A673 (cell line): ENCODE measurements at places on chromosomes 3 and 15. TPM values are rescaled to one million over a fixed set of nuclear protein-coding genes. Genes with fewer than 3 reads are reported as not detected.

The GOLGA8T gene
- not detected in 2 replicates for total RNA-seq

The CCK gene
- 18.4 and 19.6 TPM in 2 replicates for total RNA-seq

The CHD2 gene
- 75.7 and 78.0 TPM in 2 replicates for total RNA-seq

The ALDH1A3 gene
- total RNA-seq, result 0.19 and 0.50 TPM in 2 replicates

The RTP1 gene
- not detected in 2 replicates for total RNA-seq

The CYP1A1 gene
- total RNA-seq, result 0.33 and 0.62 TPM in 2 replicates

DNA sequence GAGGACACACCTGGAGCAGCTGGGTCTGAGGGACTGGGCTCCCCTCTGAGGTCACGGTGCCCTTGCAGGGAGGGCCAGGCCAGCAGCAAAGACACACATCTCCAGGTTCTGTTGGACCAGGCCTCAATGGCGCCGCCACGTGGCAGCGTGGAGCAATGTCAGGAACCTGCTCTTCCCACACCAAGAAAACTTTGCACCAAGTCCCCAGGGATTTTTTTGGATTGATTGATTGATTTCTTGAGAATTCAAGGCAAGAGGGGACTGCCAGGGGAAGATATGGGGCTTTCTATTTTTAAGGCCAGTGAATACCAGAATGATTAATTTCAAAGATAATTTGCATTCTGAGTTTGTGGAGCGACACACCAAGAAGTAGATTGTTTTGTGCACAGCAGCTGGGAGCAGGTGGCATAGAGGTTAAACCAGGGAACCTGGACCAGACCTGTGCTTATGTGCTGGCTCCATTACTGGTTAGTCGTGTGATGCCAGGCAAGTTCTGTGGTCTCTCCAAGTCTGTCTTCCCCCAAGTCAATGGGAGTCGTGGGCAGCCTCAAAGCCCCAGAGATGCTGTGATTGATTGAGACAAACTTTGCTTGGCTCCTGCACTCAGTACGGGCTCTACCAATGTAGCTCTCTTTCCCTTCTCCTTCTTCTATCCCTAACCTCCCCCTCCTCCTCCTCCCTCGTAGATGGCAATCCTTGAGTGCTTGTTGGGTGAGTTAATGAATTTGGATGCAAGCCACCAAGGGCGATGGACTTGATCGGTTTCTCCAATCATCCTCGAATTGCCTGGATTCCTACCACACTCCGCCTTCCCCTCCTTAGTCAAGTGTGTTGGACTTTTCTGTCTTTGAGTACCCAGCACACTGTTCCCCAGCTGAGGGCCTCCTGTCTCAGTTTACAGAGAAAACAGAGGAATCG lies 96.2 kb upstream of the TRPM1 start:
- peak; percentile 50 for DNase-seq

DNA sequence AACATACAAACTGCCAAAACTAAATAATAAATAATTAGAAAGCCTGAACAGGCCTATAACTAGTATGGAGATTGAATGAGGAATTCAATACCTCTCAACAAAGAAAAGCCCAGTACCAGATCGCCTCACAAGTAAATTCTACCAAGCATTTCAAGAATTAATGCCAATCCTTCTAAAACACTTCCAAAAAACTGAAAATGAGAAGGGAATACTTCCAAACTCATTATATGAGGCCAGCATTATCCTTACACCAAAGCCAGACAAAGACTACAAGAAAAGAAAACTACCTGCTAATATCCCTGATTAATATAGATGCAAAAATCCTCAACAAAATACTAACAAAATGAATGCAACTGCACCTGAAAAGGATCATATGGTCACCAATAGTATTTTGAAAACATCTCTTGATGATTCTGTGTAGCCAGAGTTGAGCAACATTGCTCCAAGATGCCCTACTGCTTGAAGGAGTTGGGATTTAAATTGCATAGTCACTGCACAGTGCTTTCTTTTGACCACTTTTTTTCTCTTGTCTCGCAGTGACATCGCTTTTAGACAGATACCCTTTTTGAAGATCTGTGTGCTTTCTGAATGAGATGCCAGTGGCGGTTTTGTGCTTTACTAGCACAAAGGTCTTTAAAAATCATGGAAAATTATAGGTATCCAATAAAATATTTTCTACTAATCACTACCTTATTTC lies 487.2 kb upstream of the RASGRP1 start:
- DNase-seq, result no peak

DNA sequence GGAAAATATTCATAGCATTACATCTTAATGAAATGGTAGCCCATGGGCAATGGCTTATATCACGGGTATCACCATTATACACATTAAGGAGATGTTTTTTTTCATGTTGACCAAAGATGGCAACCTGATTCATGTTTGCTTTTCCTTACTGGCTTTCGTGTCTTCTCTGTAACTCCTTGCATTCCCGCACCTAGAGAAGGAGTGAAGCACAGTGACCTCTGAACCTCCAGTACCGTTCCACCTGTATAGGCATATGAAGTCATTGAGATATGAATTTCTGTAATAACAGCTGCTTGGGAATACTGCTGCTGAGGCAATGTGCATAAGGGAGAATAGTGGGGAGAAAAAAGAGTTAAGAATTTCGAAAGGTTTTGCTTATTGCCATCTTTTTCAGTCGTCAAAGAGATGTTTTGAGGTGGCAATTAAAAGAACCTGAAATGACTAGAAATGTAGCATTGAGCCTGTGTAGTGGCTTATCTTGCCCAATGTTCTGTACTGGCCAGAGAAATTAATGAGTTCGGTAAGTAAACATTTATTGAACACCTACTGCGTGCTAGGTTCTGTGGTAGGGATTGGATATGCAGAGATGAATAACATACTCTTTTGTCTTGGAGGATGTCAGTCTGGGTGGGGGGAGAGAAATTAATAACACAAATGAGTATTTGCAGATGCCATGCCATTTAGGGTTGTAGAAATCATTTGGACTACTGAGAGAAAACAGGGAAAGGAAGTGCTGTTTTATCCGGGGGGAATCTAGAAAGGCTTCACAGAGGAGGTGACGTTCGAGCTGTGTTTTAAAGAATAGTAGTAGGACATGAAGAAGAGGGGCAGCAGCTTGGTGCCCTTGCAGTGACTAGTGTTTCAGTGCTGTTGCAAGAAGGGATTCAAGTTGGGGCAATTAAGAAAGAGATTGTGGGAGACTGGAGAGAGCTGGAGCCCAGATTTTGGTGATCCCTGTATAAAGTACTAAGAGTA lies 2.5 kb downstream of the FEM1B start:
- DNase-seq, result no peak

DNA sequence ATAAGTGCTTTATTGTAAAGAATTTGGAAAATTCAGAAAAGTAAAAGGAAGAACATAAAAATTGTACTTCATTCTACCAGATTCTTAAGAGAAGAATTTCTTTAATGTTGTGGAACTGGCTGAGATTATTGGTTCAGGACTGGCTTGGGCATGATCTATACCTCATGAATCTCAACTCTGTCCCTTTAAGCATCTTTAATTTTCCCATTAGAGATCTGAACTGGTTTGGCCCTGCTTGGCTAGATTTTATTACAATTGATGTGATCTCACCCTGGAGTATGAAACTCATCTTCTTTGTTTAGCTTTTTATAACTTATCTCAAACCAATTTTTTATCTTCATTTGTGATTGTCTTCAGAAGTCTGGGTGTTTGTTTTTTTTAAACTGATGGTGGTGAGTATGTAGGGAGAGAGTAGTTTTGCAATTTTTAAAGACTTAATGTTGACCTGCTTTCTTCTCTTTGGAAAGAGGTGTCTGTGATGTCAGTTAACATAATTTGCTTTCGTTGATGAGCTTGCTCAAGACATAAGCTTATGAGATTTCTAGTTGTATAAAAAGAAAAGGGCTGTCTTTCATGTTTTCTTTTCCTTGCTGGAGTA lies 61.9 kb downstream of the ZNF609 start:
- no peak for DNase-seq

DNA sequence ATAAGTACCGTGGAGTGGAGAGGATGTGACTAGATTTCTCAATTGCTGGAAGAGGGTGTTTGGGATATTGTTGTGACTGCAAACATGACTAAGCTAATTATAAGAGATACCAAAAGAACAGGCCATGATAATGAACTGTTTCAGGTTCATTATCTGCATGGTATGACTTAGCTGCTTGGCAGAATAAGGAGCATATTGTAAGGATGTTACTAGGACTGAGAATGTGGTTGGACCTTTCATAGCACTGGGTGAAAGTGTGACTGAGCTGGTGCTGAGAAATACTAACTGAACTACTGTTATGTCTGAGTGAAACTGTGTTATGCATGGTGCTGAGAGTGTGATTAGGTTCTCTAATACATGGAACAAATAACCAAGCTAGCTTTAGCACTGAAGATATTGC lies 11.0 kb downstream of the SCN10A start:
- DNase-seq, result no peak

DNA sequence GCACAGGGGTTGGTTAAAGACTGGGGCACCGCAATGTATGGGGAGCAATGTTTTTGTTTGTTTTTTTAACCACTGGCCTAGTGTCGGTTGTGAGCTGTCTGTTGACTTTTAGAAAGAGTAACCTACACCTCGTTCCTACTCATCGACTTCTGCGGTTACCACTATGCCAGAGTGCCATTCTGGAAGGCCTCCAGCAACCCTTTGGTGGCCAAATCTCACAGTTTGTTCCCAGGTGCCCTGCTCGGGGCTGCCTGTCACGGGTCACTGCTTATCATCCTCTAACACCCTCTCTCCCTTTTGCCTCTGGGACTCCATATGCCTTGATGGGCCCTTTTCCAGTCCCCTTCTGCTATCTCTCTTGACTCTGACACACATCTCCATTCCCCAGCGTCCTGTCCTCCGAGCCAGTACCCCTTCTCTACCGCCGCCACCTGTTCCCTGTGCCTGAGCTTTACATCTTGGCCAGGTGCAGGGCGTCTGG lies 290.4 kb upstream of the C2CD4B start:
- no peak for DNase-seq

DNA sequence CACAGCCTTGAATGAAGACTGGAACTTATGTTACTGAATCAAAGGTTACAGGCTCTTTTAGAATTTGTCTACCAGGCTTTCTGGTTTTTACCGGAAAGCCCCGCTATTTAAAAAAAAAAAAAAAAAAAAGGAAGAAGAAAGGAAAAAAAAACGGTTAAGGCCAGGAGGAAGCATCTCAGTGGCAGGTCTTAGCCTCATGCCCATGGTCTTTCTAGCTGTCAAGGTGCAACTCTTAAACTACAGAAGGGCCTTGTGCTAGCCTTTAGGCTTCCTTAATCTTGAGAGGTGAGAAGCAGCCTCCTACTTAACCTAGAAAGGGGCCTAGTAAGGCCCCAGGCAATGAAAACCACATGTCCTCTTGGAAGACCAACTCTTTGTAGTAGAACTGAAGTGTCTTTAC lies 77.5 kb downstream of the TBC1D5 start:
- DNase-seq, result no peak

- peak; percentile 72 for DNase-seq
Measured at GRCh38 chr3:65833761-65834505, 204.8 kb downstream of the MAGI1 start.

DNA sequence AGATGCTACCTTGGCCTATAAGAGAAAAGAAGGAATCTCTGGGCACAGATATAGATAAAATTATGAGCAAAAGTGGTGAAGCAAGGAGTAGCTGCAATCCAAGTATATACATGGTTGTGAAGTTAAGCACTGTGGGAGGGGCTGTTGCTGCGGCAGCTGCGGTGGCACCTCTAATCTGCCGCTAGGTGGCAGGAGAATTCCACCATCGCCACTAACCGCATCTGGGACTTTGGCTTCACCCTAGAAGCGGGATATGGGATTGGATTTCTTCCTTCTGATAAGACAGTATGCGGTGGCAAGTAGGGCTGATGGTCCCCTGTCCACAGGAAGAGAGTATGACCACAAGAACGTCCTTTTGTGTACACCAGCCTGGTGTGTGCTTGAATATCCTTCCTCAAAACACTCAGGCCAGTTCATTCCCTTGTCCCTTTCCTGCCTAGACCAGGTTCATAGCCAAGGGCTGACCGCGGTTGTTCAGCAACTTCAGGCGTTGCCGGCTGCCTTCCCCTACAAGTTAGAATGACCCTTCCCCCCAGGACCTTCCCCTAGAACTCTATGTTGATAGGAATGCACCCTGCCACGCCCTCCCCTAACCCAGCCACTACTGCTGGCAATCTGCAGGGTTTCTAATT lies 5.1 kb downstream of the MAGEL2 start:
- DNase-seq, result peak; percentile 69

DNA sequence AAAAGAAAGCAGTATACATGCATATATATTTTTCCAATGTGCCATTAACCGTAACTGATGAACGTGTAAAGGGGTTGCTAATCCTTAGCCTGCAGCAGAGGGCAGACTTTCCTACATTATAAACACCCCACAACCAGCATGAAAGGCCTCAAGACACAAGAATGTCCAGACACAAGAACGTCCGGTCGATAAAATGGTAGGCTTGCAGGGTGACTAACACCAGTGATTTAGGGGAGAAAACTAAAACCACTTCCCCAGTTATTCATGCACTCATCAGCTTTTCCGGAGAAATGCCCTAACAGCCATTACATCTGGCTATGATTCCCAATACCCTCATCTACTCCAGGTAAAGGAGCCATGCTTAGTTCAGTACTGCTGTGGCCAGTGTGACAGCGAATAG lies 57.4 kb downstream of the LRTM1 start:
- peak; percentile 11 for DNase-seq

GRCh38 chr3:175606650-175607318 lies 747.6 kb downstream of the NAALADL2 start:
- DNase-seq, result no peak

DNA sequence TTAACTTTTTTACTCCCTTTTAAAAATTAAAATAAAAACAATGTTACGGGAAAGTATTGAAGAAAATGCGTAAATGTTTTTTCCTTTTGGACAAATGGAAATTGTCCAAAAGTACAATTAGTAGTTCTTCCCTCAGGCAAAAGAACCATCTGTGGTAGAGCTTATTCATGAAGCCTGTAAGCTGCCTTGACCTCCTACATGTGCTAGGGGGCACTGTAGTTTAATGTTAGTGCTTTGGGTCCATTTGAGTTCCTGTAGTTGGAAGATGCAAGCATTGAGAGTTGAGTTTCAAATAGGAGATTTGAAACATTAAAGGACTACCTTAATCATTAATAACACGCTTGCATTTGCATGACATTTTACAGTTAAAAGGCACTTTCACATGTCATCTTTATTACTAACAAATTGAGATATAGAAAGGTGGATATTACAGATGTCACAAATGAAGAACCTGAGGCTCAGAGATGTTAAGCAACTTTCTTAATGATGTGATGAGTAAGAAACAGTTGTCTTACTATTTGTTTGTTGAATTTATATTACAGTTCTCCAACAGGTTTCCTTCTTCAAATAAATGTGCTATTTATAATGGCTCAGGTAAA lies 1.8 kb upstream of the ZNF385D start:
- peak; percentile 15 for DNase-seq

DNA sequence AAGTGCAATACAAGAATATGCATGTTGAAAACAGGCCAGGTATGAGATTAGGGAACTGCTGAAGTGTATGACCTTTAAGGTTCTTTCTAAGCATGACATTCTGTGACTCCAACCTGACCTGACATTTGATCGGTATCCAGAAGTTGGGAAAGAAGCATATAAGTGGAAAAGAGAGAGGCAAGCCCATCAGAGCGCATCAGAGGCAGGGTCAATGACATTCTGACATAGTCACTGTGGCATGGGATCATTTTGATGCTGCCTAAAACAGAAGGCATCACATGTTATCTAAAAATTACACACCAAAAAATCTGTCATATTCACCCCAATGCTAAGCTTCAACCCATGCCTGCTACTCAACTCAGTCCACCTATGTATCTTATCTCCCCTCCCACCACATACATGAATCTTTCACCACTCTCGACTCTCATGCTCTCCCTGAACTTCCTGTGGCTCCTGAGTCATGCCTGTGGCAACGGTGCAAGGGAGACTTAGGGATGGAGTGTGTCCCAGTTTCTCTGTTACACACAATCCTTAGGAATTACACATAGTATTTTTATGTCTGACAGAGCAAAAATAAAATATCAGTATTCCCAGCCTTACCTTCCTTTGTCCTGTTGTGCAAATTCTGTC lies 20.5 kb upstream of the LRRN1 start:
- DNase-seq, result no peak
